Activated T-helper 1 cell treated with anti-CD3 and anti-CD28 coated beads, Interleukin-2, amount 50 U/mL, for 16 hours (primary cell): ENCODE measurements at places on chromosomes 3 and 15.

- DNase-seq: no peak
These were observed 977.3 kb downstream of the TBL1XR1 start for GRCh38 chr3:176219970-176220369.

GRCh38 chr3:115590873-115591272 lies 32.4 kb upstream of the GAP43 start:
- no peak for DNase-seq

- DNase-seq: no peak
These were observed 111.2 kb upstream of the RGMA start for GRCh38 chr15:93200081-93200836.

GRCh38 chr3:62873761-62874710 lies 1.2 kb downstream of the CADPS start:
- no peak for DNase-seq

DNA sequence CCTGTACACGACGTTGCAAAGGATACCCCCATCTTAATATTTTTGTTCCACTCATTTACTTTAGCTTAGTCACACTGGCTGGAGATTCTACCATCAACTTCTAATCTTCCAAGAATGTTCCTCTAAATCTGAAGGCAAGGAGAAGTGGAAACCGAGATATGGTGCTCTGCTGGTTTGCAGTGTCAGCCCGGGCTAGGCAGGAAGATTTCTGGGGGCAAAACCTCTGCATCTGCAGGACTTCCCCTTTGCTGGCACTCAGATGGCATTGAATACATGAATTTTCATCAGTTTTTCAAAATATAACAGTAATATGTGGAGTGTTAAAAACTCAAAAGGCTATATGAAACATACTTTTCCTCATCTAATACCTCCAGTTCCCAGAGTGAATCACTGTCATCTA lies 240.4 kb downstream of the RPLP1 start:
- DNase-seq: no peak

- DNase-seq: no peak
These were observed 102.0 kb upstream of the IGSF10 start for GRCh38 chr3:151562891-151563290.

DNA sequence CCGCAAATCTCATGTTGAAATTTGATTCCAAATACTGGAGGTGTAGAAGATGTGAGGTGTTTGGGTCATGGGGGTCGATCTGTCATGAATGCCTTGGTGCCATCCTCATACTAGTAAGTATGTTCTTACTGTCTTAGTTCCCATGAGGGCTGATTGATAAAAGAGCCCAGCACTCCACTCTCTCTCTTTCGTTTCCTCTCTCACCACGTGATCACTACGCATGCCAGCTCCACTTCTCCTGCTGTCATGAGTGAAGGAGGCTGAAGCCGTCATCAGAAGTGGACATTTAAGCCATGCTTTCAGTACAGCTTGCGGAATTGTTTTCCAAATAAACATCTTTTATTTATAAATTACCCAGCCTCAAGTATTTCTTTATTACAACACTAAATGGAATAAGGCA lies 6.1 kb downstream of the OR5H15 start:
- no peak for DNase-seq

GRCh38 chr15:100623301-100623700 lies 20.9 kb downstream of the ASB7 start:
- DNase-seq: no peak

DNA sequence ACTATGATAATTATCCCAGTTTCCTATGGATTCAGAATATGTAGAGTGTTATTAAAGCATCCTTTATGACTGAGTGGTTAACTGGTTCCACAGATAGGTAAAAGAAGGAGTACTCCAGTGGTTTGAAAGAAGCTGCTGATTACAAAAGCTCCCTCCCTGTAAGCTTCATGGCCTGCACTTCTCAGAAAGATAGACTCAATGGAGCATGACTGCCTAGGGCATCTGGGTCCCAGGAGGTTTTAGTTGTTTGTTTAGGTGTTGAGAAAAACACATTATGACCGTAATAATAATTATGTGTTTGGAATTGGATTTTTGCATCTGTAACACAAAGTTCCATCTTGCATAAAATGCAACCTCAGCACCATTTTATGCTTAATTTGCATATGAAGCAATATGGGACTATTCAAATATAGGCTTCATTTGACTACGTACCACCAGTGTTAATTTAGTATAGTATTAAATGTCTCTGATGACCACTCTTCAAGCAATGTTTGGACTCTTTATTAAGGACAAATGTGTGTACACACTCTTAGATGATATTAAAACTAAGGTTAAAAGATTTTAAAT lies 121.1 kb downstream of the ROBO2 start:
- DNase-seq: no peak

DNA sequence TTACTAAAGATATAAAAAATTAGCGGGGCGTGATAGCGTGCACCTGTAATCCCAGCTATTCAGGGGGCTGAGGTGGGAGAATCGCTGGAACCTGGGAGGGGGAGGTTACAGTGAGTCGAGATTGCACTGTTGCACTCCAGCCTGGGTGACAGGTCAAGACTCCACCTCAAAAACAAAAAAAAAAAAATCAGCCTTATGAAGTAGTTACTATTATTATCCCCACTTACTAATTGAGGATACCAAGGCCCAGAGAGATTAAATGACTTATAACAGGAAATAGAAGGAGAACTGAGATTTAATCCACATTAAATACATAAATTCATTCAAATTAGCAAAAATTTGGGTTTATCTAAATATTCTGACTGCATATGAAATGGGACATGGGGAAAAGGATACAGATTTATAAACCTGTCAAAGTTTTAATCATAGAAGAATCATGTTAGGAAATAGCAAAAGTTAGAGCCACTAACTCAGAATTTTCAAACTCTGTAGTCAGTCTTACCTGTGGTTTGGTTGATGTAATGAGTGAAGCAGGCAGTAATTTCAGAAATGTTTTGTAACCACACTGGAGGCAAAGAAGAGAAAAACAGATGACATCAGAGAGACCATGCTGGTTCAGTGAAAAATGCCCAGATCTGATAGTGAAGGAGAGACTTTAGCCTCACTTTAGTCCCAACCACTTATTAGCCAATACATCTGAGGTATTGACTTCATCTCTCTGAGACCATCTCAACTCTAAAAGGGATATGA lies 25.0 kb upstream of the ACAP2 start:
- no peak for DNase-seq

- no peak for DNase-seq
These were observed 23.9 kb upstream of the CTNNB1 start for GRCh38 chr3:41175365-41175764.

- no peak for DNase-seq
These were observed 158.8 kb downstream of the PDZRN3 start for GRCh38 chr3:73465926-73466325.

DNA sequence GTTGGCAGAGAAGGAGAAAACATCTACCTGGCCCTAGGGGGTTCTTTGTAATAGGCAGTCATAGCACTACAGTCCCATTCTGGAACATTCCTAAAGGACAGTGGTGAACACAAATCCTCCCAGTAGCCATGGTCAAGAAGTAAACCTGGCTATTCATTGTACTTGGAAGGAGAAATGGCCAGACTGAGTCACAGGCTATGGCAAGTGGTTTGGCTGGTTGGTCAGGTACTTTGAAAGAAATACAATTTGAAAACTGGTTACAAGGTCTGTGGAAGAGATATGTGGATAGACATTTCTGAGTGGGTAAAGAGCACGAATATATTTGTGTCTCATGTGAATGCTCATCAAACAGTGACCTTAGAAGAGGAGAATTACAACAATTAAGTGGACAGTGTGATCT lies 33.0 kb upstream of the FAN1 start:
- no peak for DNase-seq

DNA sequence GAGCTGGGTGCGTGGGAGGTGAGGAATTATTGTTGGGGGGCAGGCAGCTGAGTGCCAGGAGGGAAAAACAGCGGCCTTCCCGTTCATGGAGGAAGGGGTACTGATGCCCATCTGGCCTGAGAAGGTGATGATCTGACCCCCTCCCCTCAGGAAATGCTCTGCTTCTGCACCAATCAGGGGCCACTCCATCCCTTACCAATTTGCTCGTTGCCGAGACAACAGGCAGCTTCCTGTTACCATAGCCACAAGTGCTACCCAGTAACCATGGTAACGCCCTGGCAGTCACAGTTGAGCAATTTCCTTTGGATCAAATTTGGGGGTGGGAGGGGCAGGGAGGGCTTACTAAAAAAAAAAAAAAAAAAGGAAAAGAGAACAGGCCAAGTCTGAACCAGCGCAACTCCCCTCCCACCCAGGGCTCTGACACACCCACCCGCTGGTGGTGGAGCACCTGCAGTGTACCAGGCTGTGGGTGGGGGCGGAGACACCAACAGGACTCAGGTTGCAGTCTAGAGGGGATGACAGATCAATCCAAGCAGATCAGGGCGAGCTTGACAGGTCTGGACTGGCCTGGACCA lies 13.7 kb downstream of the CELF6 start:
- no peak for DNase-seq

DNA sequence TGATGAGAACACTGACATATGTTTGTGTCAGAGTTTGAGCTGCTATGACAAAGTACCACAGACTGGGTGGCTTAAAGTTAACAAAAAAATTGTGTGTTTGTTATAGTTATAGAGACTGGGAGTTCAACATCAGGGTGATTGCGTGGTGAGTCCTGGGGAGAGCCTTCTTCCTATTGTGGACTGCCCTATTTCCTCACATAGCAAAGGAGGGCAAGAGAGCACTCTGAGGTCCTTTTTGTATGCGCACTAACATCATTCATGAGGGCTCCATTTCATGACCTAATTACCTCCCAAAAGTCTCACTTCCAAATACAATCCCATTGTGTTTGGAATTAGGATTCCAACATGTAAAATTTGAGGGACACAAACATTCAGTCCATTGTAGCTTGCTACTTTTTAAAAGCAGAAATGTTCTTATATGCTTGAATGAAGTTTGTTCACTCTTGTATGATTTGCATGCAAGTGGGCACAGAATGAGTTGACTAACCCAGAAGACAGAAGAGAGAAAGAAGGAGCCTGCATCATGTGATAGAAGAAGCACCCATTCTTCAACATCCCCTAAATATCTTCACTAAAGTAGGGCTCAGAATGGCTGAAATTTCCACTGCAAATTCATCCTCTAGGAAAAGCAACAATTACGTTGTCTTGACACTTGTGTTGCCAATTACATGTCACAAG lies 18.9 kb upstream of the ALCAM start:
- DNase-seq: no peak

DNA sequence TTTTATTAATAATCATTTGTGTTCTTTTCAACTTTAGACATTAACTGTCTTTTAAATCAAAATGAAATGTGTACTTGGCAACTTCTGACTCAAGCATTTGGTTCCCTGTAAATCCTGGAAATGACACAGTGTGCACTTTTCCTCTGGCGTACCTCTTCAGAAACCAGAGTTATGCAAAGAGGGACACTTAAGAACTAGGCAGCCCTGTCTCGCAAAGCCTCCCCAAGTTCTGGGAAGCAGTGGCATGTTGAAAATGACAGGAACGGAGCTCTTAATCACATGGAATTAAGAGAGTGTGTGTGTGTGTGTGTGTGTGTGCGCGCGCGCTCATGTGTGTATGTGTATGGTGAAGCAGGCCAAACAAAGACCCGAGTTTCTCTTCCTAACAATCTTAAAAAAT lies 707.4 kb downstream of the MECOM start:
- DNase-seq: no peak

DNA sequence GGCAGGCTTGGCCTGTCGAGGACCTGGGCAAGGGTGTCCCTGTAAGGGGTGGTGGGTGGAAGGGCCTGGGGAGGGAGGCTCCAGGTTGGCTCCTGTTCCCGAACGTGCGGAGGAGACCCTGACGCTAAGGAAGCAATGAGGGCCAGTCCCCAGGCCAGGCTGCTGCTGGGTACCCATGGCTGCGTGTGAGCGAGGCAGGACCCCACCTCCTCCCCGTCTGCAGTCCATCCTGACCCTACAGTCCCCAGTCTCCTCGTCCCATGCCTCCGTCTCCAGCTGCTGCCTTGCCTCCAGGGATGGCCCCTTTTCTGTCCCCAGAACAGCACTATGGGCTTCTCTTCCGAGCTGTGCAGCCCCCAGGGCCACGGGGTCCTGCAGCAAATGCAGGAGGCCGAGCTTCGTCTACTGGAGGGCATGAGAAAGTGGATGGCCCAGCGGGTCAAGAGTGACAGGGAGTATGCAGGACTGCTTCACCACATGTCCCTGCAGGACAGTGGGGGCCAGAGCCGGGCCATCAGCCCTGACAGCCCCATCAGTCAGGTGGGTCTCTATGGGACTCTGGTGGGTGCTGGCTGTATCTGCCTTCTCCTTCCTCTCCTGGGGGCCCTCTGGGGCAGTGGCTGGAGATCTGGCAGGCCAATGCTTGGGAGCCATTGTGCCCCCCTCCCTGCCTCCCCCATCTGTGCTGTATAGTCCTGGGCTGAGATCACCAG lies 571 bp downstream of the FES start:
- DNase-seq: no peak

DNA sequence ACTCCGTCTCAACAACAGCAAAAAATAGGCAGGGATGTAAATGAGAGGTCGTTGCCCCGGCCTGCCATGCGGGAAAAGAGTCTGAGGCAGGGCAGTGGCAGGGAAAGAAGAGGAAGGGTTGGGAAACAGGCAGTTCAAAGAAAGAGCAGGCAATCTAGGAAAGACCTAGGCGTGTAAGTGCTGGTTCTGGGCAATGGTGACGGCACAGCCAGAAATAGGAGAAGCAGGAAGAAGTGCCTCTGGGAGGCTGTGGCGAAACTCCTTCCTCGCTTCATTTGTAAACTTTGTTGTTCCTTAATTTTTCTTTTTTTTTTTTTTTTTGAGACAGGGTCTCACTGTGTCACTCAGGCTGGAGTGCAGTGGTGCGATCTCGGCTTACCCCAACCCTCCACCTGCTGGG lies 4.3 kb downstream of the SLC51A start:
- DNase-seq: no peak

- no peak for DNase-seq
These were observed 218.4 kb upstream of the TLE3 start for GRCh38 chr15:70316059-70316600.
